ENCODE measurements at places on chromosomes 1 and 21.
A peak's percentile ranks its signal among the peaks of the same experiment; 100 is the strongest.

GRCh38 chr1:91877574-91878208 is 8.3 kb downstream of the TGFBR3 start:
- peak; percentile 69 for ATAC-seq

DNA sequence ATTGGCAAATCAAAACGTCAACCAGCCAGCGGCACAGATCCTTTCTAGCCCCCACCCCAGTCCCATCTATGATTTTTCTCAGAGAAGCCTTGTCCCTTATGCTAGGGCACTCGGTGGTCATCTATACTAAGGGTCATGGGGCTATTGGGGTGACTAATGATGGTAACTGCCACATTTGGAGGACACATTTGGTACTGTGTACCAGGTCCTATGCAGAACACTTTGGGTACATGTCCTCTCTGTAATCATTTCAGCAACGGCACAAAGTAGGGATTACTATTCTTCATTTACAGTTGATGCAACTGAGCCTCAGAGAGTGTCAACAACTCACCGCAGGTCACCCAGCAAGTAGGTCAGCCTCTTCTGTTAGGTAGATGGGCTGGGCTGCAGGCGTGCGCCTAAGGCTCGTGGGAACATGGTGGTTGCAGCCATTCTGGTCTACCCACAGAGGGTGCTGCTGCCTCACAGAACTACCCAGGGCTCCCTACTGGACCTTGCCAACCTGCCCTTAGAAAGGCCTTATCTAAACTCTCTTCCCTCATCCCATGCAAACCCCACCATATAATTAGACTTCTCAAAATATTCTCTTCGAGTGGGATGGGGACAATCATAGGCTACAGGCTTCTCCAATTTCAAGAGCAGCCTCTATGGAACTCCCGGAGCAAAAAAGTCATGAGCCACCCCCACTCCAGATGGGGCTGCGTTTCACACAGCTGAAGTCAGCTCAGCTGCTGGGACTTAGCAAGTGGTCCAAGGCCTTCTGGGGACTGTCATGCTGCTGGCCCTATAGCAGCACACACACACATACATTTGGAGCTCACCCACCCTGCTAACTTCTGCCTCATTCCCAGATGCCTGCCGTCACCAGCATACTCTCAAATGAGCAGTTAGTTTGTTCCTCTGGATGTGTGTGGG is 5.8 kb upstream of the SDHB start:
- peak; percentile 44 for ATAC-seq

GRCh38 chr1:14323568-14324247 is 274.8 kb upstream of the KAZN start:
- no peak for ATAC-seq

GRCh38 chr1:55980582-55980981 is 598.8 kb downstream of the PLPP3 start:
- no peak for ATAC-seq

GRCh38 chr1:218350035-218350525 is 4.9 kb downstream of the TGFB2 start:
- ATAC-seq: no peak

DNA sequence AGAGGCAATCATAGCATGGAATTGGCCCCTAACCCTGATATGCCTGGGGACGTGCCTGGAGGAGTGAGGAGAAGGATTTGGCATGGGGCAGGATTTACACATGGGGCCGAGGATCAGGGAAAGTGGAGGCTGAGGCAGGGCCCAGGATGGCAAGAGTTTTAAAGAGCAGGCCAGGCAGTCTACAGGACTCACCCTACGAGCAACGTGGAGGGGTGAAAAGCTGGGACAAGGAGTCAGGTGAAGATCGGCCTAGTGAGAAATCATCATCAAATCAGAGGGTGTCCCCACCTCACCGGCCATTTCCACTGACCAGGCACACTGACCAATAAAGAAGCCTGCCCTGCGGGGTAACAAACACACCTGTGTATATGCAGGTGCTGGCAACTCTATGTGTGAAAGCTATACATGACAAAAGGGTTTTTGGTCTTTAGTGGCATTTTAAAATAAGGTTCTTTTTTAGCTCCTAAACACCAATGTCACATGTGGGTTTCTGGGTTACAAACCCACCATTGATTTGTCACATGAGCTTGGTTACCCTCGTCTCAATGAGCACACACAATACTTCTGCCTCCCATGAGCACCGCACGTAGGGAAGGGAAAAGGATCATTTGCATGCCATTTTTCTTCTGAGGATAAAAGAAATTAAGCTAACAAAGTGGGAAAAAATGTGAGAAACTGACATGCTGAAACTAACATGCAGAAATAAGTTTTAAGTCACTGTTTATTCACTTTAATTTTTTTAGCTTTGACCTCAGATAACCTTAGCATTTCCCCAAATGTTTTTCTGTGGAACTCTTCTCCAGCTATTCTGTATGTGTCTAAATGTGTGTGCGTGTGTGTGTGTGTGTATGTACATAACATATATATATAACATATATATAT is 168.1 kb upstream of the EDN2 start:
- no peak for ATAC-seq

GRCh38 chr1:244447024-244447423 is 4.7 kb downstream of the ADSS2 start:
- no peak for ATAC-seq

- no peak for ATAC-seq
These were observed 132.2 kb upstream of the HOOK1 start for GRCh38 chr1:59682396-59683080.

- ATAC-seq: no peak
These were observed 40.3 kb downstream of the IER5 start for GRCh38 chr1:181128592-181129497.

DNA sequence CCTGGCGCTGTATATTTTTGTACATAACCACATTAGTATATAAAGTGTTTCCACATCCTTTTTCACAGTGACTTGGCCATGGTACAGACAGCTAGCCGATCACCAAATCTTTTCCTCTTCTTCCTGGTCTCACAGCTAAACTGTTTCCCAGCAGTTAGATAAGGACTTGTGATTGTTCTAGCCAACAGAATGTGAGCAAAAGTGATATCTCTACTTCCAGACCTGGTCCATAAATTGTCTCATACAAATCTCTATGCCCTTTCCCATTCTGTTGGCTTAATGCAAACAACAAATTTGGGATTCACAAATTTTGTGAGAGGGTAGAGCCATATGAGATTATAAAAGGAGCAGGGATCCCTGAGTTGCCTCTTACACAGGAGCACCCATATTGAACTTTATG is 19.5 kb downstream of the PAFAH2 start:
- ATAC-seq: no peak

- no peak for ATAC-seq
These were observed 134.3 kb downstream of the PIK3R3 start for GRCh38 chr1:45998020-45998617.

- no peak for ATAC-seq
These were observed 422.6 kb downstream of the NUF2 start for GRCh38 chr1:163744301-163744887.

- ATAC-seq: no peak
These were observed 6.3 kb downstream of the CELF3 start for GRCh38 chr1:151710187-151710840.

- no peak for ATAC-seq
These were observed 34.2 kb downstream of the NEK2 start for GRCh38 chr1:211641044-211641800.

GRCh38 chr1:241895013-241895412 is 47.0 kb downstream of the EXO1 start:
- ATAC-seq: no peak

DNA sequence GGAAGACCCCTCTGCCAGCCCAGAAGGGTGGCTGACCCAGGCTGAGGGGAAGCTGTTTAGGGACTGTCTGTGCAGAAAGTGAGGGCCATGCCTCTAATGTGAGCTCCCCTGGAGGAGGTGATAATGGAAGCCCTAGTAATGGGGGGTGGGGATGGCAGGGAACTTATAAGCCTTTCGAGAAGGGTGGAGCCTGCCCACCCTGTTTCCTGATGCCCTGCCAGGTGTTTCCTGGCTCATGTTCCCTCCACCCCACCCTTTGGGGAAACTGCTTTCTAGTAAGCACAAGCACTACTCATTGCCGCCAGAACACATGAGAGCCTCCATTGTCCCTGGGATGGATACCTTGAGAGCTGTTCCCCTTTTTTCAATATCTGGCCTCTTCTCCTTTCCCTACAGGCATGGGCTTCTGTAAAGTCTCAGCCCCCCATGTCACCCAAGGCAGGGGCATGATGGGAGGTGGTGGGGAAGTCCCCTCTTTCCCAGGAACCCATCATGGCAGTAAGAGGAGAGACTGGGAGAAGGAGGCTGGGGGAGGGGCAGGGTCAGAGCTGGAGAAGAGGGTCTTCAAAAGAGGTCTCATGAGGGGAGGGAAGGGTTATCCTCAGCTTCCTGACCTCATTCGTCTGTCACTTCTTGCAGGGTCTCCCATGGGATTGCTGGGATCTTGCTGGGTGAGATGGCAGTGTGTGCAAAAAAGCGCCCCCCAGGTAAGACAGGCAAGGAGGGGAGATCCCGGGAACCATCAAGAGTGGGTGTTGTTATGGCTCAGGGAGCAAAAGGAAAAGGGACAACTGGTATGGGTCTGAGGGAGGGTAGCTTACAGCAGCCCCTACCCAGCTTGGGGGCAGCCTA is 2.4 kb downstream of the ATP8B2 start:
- no peak for ATAC-seq

GRCh38 chr1:199242147-199242546 is 603.3 kb downstream of the PTPRC start:
- no peak for ATAC-seq

DNA sequence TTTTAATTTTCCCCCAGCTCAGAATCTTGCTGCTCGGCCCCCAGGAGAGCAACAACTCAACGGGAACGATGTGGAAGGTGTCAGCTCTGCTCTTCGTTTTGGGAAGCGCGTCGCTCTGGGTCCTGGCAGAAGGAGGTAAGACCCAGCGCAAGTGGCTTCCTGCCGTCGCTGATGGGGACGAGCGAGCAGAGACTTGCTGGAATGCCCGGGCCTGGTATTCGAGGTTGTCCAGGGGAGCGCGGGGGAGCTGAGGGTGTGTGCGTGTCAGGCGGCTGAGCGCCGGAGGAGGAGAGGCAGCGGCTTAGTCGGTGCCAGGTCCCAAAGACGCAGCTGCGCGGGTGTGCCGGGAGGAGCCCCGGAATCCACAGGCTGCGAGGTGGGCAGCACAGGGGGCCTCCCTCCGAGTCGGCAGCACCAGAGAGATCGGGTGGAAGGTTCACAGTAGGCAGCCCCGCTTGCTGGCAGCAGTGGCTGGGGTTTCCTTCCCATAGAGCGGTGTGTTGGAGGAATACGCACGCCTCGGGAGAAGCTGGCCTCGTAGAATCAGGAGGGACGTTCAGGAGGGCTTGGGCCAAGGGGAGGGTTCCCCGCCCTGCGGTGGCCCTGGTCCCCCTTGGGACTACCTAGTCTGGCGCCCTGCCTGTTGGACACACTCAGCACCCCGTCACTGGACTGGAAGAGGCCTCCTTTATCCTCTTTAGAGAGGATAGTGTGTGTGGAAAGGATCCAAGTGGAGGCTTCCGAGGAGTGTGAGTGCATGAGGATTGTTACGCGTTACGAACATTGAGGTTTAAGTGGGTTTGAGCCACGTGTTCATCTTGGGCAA is 547 bp downstream of the PDPN start:
- ATAC-seq: no peak

DNA sequence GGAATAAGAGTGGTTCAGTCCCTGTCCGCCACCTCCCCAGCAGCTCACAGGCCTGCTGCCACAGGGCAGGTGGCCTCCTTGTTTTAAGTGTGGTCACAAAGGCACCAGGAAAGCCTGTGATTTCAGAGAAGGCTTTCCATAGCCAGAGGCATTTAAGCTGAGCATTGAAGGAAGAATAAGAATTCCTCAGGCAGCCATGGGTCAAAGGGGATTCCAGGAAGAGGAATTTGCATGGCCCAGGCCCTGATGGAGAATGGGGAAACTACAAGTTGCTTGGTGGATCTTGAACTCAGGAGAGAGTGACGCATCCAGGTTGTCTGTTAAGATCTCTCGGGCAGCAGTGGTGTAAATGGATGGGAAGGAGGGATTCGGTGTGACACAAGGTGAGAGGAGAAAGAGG is 66.7 kb downstream of the KLHDC7A start:
- no peak for ATAC-seq

DNA sequence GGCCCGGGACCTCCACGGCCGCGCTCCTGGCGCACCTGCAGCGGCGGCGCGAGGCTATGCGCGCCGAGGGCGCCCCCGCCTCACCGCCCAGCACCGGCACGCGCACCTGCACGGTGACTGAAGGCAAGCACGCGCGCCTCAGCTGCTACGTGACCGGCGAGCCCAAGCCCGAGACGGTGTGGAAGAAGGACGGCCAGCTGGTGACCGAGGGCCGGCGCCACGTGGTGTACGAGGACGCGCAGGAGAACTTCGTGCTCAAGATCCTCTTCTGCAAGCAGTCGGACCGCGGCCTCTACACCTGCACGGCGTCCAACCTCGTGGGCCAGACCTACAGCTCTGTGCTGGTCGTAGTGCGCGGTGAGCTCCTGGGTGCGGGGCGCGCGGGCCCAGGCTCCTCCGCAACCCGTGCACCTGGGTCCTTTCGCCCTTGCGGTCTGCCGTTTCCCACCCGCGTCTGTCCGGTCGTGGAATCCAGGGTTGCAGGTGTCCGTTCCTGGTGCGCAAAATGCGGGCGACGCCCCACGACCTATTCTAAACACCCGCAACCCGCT is 4.6 kb downstream of the OBSCN start:
- ATAC-seq: no peak

DNA sequence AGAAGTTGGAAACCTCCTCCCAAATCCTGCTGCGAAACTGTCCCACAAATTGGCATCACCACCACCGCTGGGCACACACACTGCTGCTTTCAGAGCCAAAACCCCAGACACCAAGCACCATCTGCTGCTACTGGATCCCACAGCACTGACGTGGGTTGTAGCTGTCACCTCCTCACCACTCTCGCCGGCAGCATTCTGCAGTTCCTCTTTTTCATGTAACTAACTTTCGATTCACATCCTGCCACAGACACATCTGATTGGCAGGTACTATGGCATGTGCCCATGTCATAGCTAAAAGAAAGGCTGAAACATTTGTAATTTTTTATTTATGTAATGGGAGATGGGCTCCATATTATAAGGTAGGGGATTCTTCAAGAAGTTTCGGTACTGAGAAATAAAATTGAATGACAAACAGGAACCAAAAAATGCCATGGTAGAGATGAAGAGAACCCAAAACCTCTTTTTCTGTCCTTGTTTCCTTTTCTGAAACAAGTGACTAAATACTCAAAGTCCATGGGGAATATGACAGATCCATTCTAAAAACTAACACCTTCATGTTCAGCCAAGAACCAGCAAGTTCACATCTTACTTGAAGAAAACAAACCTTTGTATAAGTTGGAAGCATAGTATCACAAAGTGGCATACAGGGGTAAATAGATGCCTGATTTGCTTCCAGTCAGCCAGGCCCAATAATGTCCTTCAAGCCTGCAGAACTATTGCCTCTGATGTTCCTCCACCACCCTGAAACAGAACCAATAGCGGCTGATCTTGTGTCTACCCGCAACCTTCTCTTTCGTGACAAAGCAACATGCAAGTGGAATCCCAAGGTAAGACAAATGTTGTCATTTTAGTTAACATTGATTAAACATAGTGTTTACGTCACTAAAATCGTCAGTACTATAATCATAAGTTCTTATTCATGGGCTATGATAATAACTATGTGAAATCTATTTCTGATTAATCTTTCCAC is 26.6 kb upstream of the RGS13 start:
- peak; percentile 87 for ATAC-seq

All from activated CD4-positive, CD25-positive, alpha-beta regulatory T cell treated with anti-CD3 and anti-CD28 coated beads, Interleukin-2, amount 50 U/mL, for 24 hours (primary cell).